ENCODE measurements at places on chromosomes 1 and 21.

- DNase-seq = no peak
Observed at GRCh38 chr1:235841938-235842545, 24.7 kb downstream of the LYST start.

GRCh38 chr1:64476251-64476952, 6.5 kb downstream of the CACHD1 start:
- DNase-seq = no peak

DNA sequence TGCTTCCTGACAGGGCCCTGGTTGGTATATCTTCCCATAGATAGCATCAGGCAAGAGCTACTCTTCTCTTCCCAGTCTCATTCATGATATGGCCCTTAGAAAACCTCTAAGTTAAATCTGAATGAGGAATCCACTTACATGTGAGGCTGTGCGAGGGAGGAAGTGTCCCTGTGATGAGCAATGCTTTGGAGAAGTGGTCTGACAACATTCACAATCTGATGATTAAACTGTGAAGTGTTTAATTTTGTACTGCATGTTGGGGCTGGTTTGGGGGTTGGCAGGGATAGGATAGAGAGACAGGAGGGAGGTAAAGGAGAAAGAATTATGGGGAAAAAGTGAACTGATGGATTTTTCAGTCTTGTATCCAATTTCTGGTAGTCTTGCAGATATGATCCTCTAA, 421.2 kb upstream of the DAB1 start:
- no peak for DNase-seq

DNA sequence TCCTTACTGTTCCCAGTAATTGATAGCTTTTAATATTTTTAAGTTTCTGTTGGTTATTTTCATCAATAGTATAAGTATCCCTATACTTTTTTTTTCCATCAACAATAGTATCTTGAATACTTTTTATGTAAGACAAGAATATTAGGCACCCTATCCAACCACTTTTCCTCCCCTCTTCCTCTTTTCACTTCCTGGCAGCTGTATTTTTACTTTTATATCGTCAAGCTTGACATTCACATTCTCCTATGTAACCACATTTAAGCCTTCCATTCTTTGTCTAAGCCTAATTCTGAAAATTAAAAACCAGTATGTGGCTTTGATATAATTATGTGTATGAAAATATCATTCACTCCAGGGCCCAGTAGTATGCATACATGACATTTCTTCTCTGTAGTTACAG, 9.3 kb downstream of the TMEM39B start:
- no peak for DNase-seq

- DNase-seq = no peak
Observed at GRCh38 chr21:46368533-46369285, 44.8 kb downstream of the PCNT start.

DNA sequence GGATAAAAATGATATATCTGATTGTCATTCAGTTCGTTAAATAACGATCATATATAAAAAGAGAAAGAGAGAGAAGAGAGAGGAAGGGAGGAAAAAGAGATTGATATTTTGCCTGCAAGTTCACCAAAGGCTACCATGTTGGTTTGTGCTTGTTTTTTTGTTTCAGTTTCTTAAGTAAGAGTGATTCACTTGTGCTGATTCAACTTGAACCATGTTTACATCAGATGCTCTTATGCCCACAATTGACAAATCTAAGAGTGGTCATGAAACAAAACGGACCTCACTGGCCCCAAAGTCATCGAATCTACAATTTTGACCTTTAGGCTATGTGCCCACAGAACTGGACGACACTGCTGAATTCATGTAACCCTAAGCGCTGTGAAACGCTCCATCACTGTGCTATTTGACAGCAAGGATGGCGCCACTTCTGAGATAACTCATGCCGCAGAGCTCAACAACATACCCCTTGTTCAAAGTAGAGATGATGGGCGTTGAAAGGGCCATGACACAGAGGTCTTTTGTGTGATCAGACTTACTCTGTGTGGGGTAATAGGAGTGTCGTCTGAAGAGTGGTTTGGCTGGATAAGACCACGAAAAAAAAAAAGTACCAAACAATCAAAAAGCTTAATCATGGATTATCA, 481.4 kb downstream of the SETD4 start:
- DNase-seq = no peak

DNA sequence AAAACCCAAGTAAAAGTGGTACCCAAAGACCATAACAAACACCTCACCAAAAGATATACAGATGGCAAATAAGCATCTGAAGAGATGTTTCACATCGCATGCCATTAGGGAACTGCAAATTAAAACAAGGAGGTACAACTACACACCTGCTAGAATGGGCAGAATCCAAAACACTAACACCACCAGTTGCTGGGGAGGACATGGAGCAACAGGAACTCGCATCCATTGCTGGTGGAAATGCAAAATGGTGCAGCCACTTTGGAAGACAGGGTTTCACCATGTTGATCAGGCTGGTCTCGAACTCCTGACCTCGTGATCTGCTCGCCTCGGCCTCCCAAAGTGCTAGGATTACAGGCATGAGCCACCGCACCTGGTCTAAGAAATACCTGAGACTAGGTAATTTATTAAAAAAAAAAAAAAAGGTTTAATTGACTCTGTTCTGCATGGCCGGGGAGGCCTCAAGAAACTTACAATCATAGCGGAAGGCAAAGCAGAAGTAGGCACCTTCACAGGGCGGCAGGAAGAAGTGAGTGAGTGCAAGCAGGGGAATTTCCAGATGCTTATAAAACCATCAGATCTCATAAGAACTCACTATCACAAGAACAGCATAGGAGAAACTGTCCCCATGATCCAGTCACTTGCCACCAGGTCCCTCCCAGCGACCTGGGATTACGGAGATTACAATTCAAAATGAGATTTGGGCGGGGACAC, 30.2 kb upstream of the PRSS38 start:
- DNase-seq = no peak

DNA sequence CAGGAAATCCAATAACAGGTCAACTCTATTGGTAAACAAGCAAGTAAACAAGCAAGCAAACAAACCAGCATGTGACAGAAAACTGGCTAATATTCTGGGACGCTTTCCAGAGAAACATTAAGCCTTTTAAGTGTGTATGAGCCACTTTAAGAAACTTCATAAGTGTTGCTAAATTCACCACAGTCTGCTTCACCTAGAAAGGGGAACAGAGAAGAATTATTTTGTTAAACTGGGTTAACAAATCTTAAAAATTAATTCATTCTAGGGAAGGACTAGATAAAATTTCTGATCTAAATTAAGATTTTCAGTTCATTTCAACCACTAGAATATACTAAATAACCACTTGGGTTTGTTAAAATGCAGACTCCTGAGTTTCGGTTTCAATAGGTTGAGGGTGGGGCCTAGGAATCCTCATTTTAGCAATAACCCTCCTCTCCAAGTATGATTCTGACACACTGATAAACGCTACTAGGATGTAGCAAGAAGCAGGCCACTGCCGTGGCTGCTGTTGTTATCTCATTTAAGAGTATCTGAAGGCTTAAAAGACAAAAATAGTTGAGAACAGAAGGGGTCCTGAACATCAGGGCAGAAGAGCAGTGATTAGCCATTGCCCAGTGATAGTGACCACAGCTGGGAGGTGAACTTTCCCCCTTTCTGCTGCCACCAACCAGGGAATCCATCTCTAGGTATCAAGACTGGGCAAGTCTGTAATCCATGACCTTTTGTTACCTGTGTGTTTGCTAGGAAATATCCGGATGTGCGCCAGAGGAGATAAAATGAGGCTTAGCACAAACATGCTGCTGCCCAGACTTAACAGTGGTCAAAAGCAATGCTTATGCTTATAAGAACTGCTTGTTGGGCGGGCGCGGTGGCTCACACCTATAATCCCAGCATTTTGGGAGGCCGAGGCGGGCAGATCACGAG, 11.2 kb downstream of the CREG1 start:
- no peak for DNase-seq

DNA sequence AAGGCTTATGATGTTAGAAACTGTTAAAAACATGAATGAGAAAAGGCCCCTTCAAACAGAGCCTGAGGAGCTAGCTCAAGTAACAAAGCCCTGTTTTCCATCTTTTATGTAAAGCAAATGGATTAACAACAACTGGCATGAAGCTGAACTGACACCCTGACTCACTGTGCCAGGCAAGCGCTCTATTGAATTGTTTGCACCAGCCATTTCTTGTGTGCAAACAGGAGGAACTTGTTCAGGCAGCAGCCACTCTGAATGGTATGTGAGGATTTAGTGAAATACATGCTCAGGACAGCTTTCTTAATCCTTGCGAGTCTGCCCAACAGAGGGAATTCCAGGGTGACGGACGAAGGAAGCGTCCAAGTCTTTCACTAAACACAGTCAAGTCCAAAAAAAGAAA, 291.1 kb upstream of the ADGRL2 start:
- DNase-seq = peak; percentile 14

DNA sequence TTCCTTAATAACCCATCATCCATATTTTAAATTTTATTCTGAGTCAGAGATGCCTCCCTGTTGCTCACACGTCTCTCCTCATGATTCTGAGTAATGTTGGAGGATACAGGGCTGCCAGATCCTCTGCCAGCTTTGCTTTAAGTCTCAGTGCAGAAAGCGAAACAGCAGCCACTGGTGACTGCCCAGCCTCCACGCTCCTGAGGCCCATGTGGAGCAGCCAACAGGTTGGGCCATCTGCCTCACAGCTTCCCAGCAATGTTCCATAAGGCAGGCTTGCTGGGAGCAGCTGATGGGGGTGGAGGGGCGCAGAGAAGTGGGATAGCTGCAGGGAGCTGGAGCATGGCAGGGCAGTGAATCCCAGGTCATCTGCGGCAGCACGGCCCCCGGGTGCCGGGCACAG, 104.2 kb downstream of the IGSF21 start:
- DNase-seq = no peak

GRCh38 chr1:220775240-220775853, 11.4 kb upstream of the MTARC1 start:
- no peak for DNase-seq

All from NCI-H1417 (cell line).